ENCODE measurements at places on chromosomes 3 and 15. TPM values are rescaled to one million over a fixed set of nuclear protein-coding genes. Genes with fewer than 3 reads are reported as not detected.

Gene CLDN16
- not detected for total RNA-seq

Gene AGTR1
- total RNA-seq, result not detected

Gene CHRNA7
- not detected for total RNA-seq

Gene ANKRD63
- not detected for total RNA-seq

Gene CCDC191
- total RNA-seq, result 0.66 TPM

Gene TMCO5A
- total RNA-seq, result not detected

Gene DPPA2
- not detected for total RNA-seq

Gene UBP1
- total RNA-seq, result 72.1 TPM

Gene SMCO1
- total RNA-seq, result not detected

Gene NKTR
- total RNA-seq, result 80.9 TPM

Gene MYO5C
- total RNA-seq, result 0.24 TPM

Gene OR5H1
- not detected for total RNA-seq

Gene MEX3B
- 1.1 TPM for total RNA-seq

Measured in activated CD4-positive, alpha-beta T cell treated with anti-CD3 and anti-CD28 coated beads, Interleukin-2, amount 10 ng/mL, durations not matched to agents 24 days and 14 days (primary cell).